ENCODE measurements at places on chromosomes 3 and 15. TPM values are rescaled to one million over a fixed set of nuclear protein-coding genes. Genes with fewer than 3 reads are reported as not detected.
A peak's percentile ranks its signal among the peaks of the same experiment; 100 is the strongest.

DNA sequence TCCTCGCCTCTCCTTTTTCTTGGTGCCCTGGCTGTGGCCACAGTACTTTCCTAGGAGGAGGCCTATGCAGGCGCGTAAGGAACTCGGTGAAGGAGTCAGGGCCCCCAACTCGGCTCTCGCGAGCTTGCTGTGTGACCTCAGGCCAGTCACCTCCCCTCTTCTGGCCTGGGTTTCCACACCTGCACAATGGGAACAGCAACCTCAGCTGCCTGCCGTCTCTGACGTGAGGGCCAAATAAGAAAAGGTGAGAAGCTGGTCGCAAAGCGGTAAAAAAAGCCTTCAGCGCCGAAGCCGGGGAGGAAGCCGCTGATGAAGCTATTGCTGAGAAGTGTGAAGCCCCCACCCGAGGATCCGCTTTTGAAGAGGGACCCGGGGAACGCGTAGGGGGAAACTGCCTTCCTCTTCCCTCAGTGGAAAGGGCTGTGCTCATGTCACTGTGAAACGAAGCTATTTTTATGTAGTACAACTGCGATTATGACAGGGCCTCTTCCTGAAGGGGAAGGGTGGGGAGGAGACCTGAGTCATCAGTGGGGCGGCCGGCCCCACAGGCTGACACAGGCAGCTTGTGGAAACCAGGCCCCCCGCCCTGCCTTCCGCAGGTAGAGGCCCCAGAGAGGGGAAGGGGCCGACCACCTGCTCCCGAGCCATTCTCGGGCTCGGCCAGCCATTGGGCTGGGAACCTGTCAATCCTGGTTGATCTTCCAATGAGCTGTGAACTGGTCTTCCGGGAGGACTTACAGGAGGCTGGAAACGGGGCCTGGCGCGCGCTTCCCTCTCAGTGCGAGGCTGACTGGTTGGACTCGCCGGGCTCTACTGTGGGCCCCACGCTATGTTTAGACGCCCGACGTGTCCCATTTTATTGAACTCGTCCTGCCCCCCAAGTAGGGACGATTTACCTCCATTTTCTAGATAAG lies 18.0 kb upstream of the ANKDD1A start:
- peak overlapping the region; percentile 98 for H3K27ac ChIP-seq
- peak overlapping the region; percentile 96 for H3K4me3 ChIP-seq
- peak; percentile 96 for DNase-seq
- H3K36me3 ChIP-seq = no peaks in the 10 kb centered on the region
- no peaks in the 10 kb centered on the region for H3K27me3 ChIP-seq

GRCh38 chr15:74220475-74221248 lies 15.5 kb upstream of the CCDC33 start:
- no peak overlapping the region for H3K4me3 ChIP-seq
- H3K36me3 ChIP-seq = no peaks in the 10 kb centered on the region
- no peak for DNase-seq
- H3K4me1 ChIP-seq = no peaks in the 10 kb centered on the region

DNA sequence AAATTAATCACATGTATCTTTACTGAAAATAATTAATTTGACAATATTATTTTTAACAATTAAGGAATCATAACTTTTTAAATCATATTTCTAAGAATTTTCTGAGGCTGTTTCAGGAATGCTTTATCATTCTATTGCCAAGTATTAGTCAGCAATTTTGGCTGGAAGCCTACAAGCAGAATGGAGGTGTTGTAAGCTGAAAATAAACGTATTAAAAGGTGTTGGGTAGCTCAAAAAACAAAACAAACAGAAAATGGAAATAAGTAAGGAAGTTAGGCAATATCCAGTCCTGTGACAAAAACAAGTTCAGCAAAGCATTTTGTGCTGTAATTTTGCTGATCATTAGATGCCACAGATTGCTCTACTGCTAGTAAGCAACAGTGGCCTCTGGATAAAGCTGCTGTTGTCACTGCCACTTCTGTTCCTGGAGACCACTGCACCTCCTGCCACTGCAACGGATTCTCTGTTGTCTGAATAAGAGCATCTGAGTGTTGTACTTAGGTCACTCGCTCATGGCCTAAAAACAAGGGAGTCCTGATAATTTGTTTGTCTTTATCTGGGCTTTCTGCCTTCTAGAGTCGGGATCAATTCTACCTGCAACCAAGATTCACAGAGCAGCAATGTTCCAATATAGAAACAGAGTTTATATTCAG lies 63.5 kb upstream of the SLITRK3 start:
- no peak overlapping the region for H3K4me3 ChIP-seq
- no peak overlapping the region for H3K27ac ChIP-seq
- no peaks in the 10 kb centered on the region for H3K27me3 ChIP-seq
- H3K4me1 ChIP-seq = no peaks in the 10 kb centered on the region
- H3K36me3 ChIP-seq = no peaks in the 10 kb centered on the region

- DNase-seq = no peak
- no peak overlapping the region for H3K4me3 ChIP-seq
- peaks cover 3% of the 10 kb centered on the region for H3K36me3 ChIP-seq
- peak overlapping the region; percentile 26 for H3K27ac ChIP-seq
- H3K4me1 ChIP-seq = peaks cover 94% of the 10 kb centered on the region
These were observed 479.0 kb downstream of the FOXP1 start for GRCh38 chr3:71104556-71104955.

The GOLGA6L10 gene
- total RNA-seq = 2.5 TPM

- H3K27ac ChIP-seq = no peak overlapping the region
- no peaks in the 10 kb centered on the region for H3K27me3 ChIP-seq
- H3K36me3 ChIP-seq = no peaks in the 10 kb centered on the region
These were observed 163.3 kb downstream of the CDIN1 start for GRCh38 chr15:36742696-36743095.

- peaks cover 4% of the 10 kb centered on the region for H3K27me3 ChIP-seq
- no peak overlapping the region for H3K4me3 ChIP-seq
These were observed 70.5 kb upstream of the ALDH1A3 start for GRCh38 chr15:100809151-100809550.

- DNase-seq = no peak
- H3K27me3 ChIP-seq = no peaks in the 10 kb centered on the region
- H3K4me1 ChIP-seq = peaks cover 61% of the 10 kb centered on the region
- peaks cover 45% of the 10 kb centered on the region for H3K36me3 ChIP-seq
These were observed 2.6 kb downstream of the BHLHE40 start for GRCh38 chr3:4981665-4982494.

DNA sequence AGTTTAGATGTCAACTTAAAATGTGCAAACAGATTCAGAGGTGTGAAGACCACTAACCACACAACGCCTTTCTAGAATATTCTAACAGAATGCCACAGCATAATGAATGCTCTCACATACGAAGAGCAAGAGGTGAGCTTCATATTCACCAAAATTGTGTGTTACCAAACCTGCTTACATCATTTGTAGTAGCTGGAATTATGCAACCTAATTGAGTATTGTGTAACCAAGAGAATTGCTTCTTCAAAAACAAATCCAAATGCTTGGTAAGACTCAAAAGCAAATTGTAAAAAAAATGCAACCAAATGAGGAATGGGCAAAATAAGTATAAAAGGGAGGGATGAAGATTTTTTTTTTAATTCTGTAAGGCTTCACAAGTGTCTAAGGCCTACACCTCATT lies 160.7 kb downstream of the TAFA4 start:
- H3K27me3 ChIP-seq = no peaks in the 10 kb centered on the region
- no peak overlapping the region for H3K27ac ChIP-seq
- no peaks in the 10 kb centered on the region for H3K36me3 ChIP-seq
- H3K4me3 ChIP-seq = no peak overlapping the region
- no peaks in the 10 kb centered on the region for H3K4me1 ChIP-seq
- no peak for DNase-seq

GRCh38 chr3:9934235-9934621 lies 594 bp downstream of the CRELD1 start:
- no peaks in the 10 kb centered on the region for H3K27me3 ChIP-seq
- peak overlapping the region; percentile 97 for H3K27ac ChIP-seq
- no peak for DNase-seq
- H3K36me3 ChIP-seq = peaks cover 3% of the 10 kb centered on the region
- H3K4me1 ChIP-seq = peaks cover 34% of the 10 kb centered on the region

GRCh38 chr15:88506628-88507027 lies 39.1 kb downstream of the MRPS11 start:
- H3K4me1 ChIP-seq = peaks cover 7% of the 10 kb centered on the region
- no peaks in the 10 kb centered on the region for H3K36me3 ChIP-seq
- H3K27ac ChIP-seq = no peak overlapping the region
- no peak overlapping the region for H3K4me3 ChIP-seq
- H3K27me3 ChIP-seq = no peaks in the 10 kb centered on the region

GRCh38 chr3:8776406-8776805 lies 7.0 kb upstream of the OXTR start:
- H3K4me3 ChIP-seq = no peak overlapping the region
- peaks cover 7% of the 10 kb centered on the region for H3K27me3 ChIP-seq
- no peak overlapping the region for H3K27ac ChIP-seq
- no peak for DNase-seq
- no peaks in the 10 kb centered on the region for H3K36me3 ChIP-seq

GRCh38 chr3:126166009-126166408 lies 14.4 kb downstream of the ALDH1L1 start:
- H3K27ac ChIP-seq = no peak overlapping the region
- peaks cover 30% of the 10 kb centered on the region for H3K27me3 ChIP-seq
- no peak overlapping the region for H3K4me3 ChIP-seq
- DNase-seq = no peak

The TPRG1 gene
- total RNA-seq = 25.3 TPM

The PLCL2 gene
- 24.7 TPM for total RNA-seq

- no peak for DNase-seq
- H3K27me3 ChIP-seq = no peaks in the 10 kb centered on the region
- H3K4me1 ChIP-seq = no peaks in the 10 kb centered on the region
- H3K27ac ChIP-seq = no peak overlapping the region
- H3K36me3 ChIP-seq = no peaks in the 10 kb centered on the region
These were observed 89.2 kb downstream of the CGGBP1 start for GRCh38 chr3:87969620-87970019.

The CX3CR1 gene
- total RNA-seq = 2.7 TPM

DNA sequence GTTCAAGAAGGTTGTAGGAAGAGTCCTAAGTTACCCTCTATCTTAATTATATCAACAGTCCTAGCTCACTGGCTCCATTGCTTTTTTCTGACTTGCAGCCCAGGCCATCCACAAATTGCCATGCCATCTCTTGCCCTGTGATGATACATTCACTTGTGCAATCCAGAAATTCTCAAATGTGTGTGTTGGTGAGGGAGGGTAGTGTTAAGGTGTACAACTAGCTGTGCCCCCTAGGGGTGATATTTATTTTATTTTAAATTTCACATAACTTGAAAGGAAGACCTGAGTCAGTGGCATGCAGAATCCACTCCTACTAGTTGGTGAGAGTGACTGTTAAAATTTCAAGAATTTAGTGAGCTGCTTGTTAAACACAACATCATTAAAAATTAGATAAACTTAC lies 156.1 kb upstream of the ANKRD28 start:
- H3K27ac ChIP-seq = no peak overlapping the region
- H3K36me3 ChIP-seq = no peaks in the 10 kb centered on the region
- no peak for DNase-seq
- no peak overlapping the region for H3K4me3 ChIP-seq
- H3K4me1 ChIP-seq = no peaks in the 10 kb centered on the region
- no peaks in the 10 kb centered on the region for H3K27me3 ChIP-seq

GRCh38 chr3:102179326-102180177 lies 255.3 kb upstream of the ZPLD1 start:
- H3K4me1 ChIP-seq = no peaks in the 10 kb centered on the region
- DNase-seq = no peak
- no peak overlapping the region for H3K27ac ChIP-seq
- no peaks in the 10 kb centered on the region for H3K27me3 ChIP-seq
- H3K4me3 ChIP-seq = peak overlapping the region; percentile 60

GRCh38 chr3:62678841-62679240 lies 196.4 kb downstream of the CADPS start:
- no peak overlapping the region for H3K27ac ChIP-seq
- H3K4me3 ChIP-seq = no peak overlapping the region
- no peaks in the 10 kb centered on the region for H3K4me1 ChIP-seq
- H3K27me3 ChIP-seq = no peaks in the 10 kb centered on the region
- DNase-seq = no peak

The ZDHHC23 gene
- total RNA-seq = 3.6 TPM

- no peak overlapping the region for H3K27ac ChIP-seq
- H3K4me3 ChIP-seq = peak overlapping the region; percentile 91
- H3K27me3 ChIP-seq = peaks cover 53% of the 10 kb centered on the region
- DNase-seq = peak; percentile 18
- peaks cover 16% of the 10 kb centered on the region for H3K4me1 ChIP-seq
- H3K36me3 ChIP-seq = no peaks in the 10 kb centered on the region
These were observed 30.7 kb upstream of the ST3GAL6 start for GRCh38 chr3:98732286-98733052.
